Central memory CD4-positive, alpha-beta T cell (primary cell): ENCODE measurements at places on chromosomes 2 and 18.

DNA sequence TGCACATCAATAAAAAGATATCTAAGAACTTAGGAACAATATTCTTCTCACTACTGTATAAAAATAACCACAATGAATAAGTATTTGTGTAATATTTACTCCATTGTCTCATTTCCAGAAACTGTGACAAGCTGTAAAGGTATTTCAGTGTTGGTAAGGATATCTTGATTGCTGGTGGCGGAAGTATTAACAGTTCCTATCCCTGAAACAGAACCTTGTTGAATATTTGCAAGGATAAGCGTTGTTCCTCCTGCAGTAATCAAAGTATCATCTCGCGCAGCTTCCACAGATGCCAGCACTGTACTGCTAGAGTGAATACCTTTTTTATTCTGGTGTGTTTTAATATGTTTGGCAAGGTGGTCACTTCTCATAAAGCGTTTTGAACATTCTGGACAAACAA, 55.3 kb downstream of the SP3 start:
- DNase-seq = no peak

- DNase-seq = no peak
Measured at GRCh38 chr18:26071725-26072124, 18.7 kb downstream of the SS18 start.

GRCh38 chr2:119808516-119809147, 48.9 kb downstream of the PTPN4 start:
- DNase-seq = no peak

- no peak for DNase-seq
Measured at GRCh38 chr2:225309516-225309915, 90.0 kb upstream of the NYAP2 start.

DNA sequence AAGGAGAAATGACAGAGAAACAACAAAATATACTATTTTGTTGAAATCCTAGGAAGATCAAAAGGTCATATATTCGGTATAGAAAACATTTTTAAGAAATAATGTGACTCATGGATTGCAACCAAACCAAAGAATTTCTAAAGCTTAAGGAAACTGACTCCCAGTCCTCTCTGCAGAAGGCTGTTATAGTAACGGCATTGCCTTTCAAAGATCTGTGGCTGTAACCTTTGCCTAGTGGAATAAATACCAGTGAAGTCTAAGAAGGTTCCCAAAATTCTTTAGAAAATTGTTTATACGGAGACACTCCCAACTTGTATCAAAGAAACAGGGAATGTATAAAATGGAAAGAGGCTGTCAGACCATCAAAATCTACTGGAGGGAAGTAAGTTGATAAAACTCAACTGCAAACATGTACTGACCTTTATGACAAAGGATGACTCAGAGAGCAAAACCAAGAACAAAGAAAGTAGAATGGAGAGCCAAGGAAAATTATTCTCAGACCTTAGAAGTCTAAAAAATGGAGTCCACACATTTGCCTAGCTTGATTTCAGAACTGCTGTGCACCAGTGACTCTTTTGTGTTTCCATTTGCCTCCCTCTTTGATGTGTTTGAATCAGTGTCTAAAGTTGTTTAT, 48.6 kb upstream of the FSIP2 start:
- no peak for DNase-seq

GRCh38 chr18:53887447-53887846, 337.0 kb downstream of the MBD2 start:
- no peak for DNase-seq

DNA sequence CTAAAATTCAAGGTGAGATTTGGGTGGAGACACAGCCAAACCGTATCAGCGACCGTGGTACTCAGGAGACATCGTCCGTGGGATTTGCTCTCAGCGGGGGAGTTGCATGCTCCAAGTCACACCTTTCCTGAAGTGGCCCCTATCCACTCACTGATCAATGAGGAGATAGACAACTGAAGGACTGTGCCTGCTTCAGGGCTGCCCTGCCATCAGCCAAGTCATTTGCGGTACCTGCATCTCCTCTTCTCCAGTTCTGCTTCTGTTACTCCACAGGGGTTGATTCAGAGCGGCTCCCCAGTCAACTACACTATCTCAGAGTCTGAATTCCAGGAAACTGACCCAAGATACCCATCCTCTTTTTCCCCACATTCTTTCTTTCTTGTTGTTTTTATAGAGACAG, 184.1 kb downstream of the MREG start:
- DNase-seq = no peak

GRCh38 chr2:85785027-85785822, 31.4 kb downstream of the ATOH8 start:
- DNase-seq = no peak

DNA sequence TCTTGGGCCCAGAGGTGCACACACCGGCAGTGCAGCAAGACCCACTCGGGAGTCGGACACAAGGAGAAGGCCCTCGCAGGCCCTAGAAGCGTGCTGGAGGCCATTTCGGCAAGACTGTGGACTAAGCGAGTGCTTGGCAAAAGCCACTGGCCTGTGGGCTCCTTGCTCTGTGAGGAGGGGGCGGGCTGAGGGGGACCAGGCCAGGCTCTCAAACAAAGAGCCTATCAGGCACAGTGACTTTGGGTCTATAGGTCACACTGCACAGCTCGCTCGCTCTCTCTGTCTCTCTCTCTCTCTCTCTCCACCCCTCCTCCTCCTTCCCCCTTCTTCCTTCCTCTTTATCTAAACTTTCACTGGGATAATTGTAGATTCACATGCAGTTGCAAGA, 23.6 kb upstream of the ZCCHC2 start:
- no peak for DNase-seq
